ENCODE measurements at places on chromosomes 5 and 9.

DNA sequence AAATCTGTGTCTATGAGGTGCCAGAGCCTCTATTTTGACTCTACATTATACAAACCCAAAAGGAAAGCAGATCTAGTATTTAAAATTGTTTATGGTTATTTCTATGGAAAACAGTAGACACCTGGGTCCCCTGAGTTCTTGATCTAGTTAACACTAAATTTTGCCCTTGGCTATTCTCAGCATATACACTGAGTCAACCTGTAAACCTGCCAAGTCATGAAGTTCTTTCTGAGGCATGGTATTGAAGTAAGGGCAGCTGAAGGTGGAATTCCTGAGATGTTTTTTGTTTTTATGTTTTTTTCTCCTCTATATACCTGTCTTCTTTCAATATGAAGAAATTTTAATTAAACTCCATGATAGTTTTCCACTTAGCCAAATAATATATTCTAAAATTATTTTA lies 120.2 kb downstream of the PDE4D start:
- no peak for DNase-seq

DNA sequence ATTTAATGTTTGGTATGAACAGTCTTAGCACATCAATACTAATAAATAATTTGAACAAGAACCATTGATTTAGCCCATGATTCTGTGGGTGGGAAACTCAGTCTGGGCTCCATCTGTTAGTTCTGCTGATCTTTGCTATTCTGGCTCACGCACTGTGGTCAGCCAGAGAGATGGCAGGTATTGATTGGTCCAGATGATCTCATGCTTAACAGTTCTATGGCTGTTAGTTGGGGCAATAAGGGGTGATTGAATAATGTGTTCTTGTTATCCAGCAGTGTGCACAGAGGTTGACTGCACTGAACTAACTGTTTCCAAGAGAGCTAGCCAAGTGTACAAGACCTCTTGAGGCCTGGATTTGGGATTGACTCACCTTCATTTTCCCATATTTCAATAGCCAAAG lies 824.3 kb downstream of the SEMA5A start:
- no peak for DNase-seq

DNA sequence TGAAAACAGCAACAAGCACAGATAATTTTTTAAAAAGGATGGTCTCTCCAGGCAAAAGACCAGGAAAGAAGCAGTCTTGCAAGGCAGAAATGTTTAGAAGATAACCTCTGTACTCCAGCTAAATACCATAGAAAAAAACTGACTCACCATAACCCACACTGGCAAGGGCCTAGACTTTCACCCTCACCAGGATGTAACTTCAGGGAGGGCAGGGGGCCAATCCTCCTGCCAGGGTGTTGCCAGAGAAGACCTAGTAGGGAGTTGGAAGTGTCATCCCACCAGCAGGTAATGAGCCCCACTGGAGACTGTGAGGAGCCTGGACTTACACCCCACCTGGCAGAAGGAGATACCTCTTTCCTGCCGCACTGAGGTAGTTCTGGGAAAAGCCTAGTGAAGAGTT lies 97.6 kb downstream of the PRELID2 start:
- no peak for DNase-seq

- DNase-seq: no peak
These were observed 122.7 kb upstream of the APC start for GRCh38 chr5:112614986-112615385.

GRCh38 chr5:54534191-54535004 lies 16.8 kb downstream of the SNX18 start:
- DNase-seq: no peak

DNA sequence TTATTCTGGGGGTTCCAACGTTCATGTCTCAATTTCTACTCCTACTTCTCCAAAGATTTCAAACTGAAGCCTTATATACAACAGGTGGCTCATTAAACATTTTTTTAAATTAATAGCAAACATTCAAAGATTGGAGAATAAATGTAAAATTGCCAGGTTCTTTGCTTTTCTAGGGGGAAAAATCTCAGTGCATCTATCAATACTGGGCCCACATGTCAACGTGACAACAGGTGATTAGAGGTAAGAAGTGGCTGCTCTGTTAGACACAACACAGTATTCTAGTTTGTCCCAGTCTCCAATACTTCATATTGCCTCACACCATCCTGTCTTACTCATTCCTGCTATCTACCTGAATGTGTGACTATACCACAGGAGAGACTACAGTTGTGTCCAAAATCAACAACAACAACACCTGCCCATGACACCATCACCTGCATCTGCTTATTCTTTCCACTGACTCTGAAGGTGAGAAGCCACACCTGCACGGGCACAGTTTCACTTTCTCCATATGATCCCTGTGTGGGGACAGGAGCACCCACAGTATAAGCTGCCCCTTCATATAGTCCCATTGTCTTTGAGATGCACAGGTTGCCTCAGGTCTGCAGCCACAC lies 110.2 kb downstream of the LHFPL2 start:
- no peak for DNase-seq

DNA sequence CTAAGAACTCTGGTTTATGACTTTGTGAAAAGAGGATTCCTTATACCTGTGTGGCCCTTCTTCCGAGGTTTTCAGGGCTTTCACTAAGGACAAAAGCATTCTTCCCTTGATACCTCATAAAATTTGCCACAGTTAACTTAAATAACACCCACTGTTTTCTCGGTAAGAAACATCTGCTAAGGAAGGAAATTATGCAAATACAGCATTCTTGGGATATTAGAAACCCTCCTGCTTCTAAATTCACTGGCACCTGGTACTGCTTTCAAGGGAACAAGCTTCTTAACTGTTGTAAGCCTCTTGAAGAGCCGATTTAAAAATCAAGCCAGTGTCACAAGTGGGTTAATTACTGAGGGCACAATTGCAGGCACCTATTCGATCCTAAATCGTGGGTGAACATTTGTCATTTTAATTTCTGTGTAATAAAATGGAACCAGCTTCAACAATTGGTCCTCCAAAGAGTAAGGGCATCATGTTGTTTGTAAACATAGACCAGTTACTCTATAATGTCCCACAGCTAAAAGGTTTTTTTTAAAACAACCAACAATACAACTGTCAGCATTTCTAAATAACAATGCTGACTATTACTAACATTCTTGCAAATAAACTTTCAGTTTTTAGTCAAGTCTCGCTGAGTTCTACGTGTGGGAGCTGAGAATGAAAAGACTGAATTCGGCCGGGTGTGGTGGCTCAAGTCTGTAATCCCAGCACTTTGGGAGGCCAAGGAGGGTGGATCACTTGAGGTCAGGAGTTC lies 26.6 kb downstream of the AK3 start:
- DNase-seq: no peak

- no peak for DNase-seq
These were observed 1.7 kb downstream of the ALG2 start for GRCh38 chr9:99220011-99220410.

DNA sequence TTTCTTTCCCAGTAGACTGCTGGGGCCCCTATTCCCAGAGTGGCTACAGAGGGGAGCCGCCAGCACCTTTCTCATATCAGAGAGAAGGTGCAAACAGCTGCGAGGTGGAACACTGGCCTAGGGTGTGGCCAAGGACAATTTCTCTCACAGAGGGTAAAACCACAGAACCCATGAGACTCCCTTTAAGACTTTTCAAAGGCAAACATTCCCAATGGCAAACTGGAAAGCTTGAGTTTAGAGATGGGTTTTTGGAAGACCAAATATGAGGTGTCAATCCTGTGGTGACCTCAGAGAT lies 335.1 kb upstream of the PIK3R1 start:
- DNase-seq: no peak

GRCh38 chr9:21688108-21689102 lies 114.0 kb upstream of the MTAP start:
- no peak for DNase-seq

GRCh38 chr5:106443746-106444145 lies 1227.0 kb downstream of the EFNA5 start:
- DNase-seq: no peak

GRCh38 chr9:98880311-98881015 lies 63.2 kb upstream of the COL15A1 start:
- no peak for DNase-seq

DNA sequence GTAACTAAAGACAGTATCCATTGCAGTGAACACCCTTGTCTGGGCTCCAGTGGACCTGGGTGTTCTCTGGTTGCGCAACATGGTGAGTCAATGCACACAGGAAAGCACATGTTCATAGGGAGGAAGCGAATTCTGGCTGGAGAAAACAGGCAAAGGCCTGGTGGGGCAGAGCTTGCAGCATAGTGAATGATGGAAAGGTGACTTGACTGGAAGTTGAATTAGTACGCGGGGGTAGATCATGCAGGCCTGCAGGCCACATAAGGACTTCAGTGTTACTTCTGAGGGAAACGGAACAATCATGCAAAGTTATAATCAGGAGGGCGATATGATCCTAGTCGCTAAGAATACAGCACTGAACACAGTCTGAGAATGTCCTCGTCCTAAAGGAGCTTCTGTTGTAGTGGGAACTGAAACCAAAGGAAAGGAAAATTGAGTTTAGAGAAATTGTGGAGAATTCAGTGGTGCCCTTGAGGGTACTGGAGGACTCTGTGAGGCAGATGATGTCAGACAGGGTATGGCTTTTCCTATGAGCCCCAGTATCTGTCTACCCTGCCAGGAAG lies 71.9 kb upstream of the RANBP3L start:
- no peak for DNase-seq

- DNase-seq: no peak
These were observed 31.7 kb downstream of the CLTA start for GRCh38 chr9:36222449-36222848.

DNA sequence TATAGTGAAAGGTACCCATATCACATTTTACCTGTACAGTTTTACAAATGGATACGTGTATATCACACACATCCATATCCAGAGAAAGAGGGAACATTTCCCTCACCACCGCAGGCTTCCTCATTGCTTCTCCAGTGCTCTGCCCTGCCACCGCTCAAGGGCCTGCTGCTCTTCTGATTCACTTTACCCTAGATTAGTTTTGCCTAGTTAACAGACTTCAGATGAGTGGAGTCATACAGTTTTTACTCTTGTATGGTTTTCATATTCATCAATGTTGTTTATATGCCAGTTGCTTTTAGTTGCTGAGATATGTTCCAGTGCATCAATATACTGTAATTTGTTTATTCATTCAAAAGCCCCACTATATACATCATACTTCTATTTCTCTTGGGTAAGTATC lies 53.9 kb upstream of the POMT1 start:
- DNase-seq: no peak

- DNase-seq: no peak
These were observed 5.1 kb downstream of the IGFBPL1 start for GRCh38 chr9:38419181-38419580.

DNA sequence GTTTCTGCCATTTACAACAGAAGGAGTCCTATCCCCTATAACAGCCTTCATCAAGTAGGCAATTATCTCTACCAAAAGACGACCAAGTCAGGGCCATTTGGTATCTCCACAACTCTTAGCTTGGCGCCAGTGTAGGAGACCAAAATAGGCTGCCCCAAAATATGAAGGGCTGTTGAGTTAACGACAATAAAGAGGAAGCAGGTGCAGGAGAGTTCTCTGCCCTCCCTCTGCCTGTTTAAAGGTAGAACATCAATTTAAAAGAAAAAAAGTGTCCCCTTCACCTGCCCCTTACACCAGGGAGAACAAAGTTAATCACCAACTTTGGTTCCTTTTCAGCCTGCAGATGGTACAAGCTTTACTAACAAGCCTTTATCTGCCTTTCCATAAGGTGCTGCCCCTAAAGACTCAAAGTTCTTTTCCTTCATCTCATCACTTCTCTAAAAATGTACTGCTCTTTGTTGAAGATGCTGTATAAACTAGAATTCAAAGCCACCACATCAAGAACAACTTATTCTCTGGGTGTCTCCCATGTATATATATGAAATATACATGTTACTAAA lies 33.3 kb downstream of the PPP1R2B start:
- no peak for DNase-seq

- DNase-seq: no peak
These were observed 9.4 kb downstream of the CRB2 start for GRCh38 chr9:123365287-123365880.

DNA sequence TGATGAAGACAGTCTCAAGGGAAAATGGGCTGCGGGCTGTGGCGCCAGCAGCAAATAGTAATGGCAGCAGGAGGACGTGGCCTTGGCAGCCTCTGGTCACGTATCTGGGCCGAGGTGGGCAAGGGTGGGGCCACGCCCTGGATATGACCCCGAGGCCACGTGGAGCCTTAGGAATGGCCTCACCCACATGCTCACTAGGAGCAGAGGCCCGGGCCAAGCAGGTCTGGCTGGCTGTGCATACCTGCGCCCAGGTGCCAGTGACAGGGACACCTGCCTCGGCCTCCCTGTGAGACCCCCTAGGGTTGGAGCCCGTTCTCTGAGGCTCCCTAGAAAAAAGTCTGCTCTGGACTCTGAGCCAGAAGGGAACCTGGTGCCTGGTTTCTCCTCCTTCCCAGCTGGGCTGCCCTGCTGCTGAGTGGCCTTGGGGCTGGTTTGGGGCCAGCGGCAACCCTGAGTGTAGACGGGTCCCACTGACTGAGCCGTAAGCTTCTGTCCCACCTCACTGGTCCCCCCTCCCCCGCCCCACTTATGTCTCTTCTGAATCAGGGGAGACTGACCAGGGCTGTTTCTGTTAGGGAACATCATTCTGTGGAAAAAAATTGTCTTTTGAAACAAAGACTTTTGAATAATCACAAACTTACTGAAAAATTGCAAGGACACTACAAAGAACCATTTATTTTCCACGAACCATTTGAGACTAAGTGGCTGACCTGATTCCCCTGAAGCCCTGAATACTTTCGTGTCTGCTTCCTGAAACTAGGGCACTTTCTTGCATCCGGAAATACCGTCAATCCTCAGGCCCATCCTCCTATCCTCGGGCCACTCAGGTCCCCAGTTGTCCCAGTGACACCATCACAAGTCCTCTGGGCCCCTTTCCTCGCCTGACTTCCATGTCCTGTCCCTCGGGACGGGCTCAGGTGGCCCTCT lies 60.8 kb downstream of the WNK2 start:
- no peak for DNase-seq

- no peak for DNase-seq
These were observed 386.5 kb downstream of the GADD45G start for GRCh38 chr9:89991204-89991790.

GRCh38 chr5:86137297-86137696 lies 480.4 kb upstream of the COX7C start:
- DNase-seq: no peak

- no peak for DNase-seq
These were observed 122.4 kb upstream of the PRDM9 start for GRCh38 chr5:23385036-23385435.

GRCh38 chr5:30102185-30102584 lies 1091.3 kb upstream of the CDH6 start:
- no peak for DNase-seq

DNA sequence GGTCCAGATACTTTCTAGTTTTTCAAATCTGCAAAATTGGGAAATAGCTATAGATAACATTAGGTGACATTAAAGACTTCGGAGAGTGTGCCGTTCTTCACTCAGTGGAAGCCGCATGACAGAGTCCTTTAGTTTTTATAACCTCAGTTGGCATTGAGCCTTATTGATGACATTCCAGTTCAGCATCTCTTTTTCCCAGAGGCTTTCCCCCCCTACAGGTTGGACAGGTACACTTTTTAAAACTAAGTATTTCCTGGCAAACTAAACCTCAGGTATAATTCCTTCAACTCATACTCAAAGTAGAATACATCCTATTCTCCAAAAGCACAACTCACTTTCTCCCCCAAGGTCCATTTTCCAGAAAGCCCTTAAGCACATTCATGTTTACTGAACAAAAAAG lies 58.7 kb downstream of the SLC46A2 start:
- no peak for DNase-seq
